ENCODE measurements at places on chromosomes 6 and 20.

DNA sequence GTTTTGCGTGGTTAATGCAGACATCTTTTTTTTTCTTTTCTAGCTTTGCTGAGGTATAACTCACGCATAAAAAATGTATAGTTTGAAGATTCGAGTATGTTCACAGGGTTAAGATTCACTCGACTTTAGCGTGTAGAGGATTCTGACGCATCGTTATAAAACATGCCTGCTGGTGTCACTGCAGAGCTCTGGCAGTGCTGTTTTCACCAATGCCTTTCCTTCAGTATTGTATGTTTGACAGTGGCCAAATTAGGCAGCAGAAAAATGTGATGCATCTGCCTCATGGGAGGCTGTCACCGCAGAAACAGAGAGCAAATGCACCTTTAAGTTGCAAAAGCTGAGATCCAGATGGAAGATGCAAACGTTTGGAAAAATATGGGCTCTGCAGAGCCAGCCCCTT lies 18.0 kb upstream of the SIRPB2 start:
- no peak for DNase-seq

GRCh38 chr6:107735906-107736635 lies 88.0 kb downstream of the SCML4 start:
- DNase-seq: no peak

GRCh38 chr6:146305951-146306350 lies 237.7 kb upstream of the RAB32 start:
- no peak for DNase-seq

GRCh38 chr6:17673543-17674254 lies 33.0 kb downstream of the NUP153 start:
- no peak for DNase-seq

GRCh38 chr6:147390909-147391536 lies 117.5 kb upstream of the SAMD5 start:
- no peak for DNase-seq

DNA sequence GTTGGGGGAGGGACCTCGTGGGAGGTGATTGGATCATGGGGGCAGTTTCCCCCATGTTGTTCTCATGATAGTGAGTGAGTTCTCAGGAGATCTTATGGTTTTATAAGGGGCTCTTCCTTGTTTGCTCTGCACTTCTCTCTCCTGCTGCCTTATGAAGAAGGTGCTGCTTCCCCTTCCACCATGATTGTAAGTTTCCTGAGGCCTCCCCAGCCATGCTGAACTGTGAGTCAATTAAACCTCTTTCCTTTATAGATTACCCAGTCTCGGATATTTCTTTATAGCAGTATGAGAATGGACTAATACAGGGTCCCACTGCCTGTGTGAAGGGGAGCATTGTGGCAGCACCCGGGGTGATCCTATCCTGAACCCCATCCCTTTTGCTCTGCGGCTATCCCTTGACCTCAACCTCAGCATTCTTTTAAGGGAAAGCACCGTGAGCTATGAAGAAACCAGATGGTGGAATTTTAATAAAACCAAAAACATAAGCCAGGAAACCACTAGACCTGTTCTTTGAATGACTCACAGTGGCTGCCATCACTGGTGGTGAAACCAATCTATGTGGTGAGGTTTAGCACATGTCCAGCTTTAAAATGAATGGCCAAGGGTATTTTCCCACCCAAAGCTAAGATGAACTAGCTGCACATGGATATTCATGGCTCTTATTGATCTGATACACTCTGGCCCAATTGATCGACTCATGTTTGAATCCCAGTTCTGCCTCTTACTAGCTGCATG lies 62.2 kb downstream of the ZDHHC14 start:
- DNase-seq: no peak

DNA sequence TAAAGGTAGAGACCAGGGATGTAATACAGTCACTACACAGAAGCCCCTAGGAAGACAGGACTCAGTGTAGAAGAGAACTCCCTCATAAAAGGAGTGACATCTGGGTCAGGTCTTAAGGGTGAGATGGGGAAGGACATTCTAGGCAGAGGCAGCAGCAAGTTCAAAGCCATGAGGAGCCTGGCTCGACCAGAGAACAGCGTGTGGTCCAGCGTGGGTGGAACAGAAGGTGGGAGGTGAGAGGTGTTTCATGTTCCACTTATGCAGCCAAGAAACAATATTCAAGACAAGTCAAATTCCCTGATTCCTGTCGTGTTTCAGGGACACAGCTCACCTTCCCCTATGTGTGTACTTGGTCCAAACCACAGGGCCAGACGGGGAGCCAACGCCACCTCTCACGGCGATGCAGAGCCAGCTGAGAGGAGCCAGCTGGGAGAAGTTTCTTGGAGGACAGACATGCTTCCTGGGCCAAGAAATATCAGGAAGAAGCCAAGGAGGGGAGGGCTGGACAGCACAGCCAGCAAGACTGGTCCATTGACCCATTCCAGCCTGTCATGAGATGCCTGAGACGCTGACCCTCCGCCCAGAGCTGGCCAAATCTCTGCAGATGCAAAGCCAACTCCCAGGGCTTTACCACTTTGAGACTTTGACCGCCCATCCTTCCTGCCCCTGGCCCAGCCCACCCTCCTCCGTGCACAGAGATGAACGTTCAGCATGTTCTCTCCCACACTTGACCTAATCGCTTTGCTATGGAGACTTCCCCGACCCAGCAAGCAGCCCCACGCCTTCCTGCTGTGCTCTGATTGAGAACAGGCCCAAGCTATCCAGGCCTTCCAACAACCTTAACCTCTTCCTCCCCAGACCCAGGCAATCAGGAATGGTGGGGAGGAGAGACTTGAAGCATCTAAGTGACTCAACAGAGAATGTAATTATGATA lies 113.8 kb downstream of the PRND start:
- DNase-seq: no peak

GRCh38 chr6:52538901-52539354 lies 37.9 kb downstream of the TRAM2 start:
- DNase-seq: no peak

GRCh38 chr6:168716581-168716980 lies 275.6 kb downstream of the SMOC2 start:
- no peak for DNase-seq

GRCh38 chr20:23190557-23190956 lies 104.4 kb upstream of the CD93 start:
- no peak for DNase-seq

GRCh38 chr6:56255349-56255748 lies 8.0 kb upstream of the COL21A1 start:
- DNase-seq: no peak

DNA sequence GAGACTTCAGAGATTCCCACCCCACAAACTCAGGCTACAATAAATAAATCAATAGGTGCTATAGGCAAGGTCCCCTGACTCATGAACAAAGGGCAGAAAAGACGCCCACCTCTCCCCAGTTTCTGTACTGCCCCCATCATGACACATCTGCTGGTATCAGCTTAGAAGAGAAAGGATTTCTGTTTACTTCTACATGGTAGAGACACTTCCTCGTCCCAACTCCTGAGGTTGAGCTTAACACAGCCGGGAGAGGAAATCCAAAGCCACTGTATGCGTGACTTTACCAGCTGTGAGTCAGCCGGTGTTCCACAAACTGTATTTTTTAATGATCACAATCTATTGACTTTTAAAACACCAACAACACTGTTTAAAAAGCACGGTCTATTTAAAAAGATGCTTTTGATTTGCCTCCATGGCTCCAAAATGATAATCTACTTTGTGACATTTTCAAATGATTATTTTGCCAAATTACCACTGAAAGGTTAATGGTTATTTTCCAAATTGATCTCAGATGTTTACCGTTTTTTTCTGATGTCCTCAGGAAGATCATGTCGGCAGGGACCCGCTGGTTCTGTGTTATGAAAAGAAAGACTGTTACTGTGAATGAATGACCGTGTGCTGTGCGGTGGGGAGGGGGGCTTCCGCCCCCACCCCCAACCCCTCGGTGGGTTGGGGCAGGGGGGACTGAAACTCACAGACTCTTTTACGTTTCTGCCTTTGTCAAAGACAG lies 72.5 kb downstream of the ATP9A start:
- no peak for DNase-seq

GRCh38 chr6:91330896-91331295 lies 744.0 kb upstream of the MAP3K7 start:
- DNase-seq: no peak

- no peak for DNase-seq
These were observed 17.5 kb upstream of the CEP85L start for GRCh38 chr6:118668761-118669385.

- no peak for DNase-seq
These were observed 559.9 kb downstream of the EPM2A start for GRCh38 chr6:145175470-145175869.

DNA sequence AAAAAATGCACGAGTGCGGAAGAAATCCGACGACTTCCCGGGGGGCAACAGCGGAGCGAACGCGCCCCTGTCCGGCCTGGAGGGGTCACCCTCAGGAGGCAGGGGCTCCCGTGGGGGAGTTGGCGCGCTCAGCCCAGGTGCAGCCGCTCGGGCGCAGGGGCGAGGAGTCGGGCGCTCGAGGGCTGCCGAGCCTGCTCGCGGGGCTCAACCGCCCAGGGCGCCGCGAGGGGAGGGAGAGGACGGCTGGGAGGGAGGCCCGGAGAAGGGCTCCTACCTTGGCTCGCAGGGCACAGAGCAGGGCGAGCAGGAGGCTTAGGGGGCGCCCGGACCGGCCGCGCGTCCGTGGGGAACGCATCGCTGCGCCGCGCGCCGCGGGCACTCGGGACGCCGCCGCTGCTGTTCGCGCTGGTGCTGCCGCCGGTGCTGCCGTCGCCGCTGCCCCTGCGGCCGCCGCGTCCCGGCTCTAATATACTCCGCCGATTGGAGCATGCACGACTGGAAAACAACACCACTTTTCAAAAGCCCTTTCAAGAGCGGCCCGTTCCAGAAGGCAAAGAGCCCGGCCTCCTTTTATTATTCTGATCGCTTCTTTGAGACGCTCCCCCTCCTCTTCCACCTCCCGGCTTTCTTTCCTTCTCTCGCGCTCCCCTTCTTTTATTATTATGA lies 490 bp downstream of the JAG1 start:
- DNase-seq: no peak

DNA sequence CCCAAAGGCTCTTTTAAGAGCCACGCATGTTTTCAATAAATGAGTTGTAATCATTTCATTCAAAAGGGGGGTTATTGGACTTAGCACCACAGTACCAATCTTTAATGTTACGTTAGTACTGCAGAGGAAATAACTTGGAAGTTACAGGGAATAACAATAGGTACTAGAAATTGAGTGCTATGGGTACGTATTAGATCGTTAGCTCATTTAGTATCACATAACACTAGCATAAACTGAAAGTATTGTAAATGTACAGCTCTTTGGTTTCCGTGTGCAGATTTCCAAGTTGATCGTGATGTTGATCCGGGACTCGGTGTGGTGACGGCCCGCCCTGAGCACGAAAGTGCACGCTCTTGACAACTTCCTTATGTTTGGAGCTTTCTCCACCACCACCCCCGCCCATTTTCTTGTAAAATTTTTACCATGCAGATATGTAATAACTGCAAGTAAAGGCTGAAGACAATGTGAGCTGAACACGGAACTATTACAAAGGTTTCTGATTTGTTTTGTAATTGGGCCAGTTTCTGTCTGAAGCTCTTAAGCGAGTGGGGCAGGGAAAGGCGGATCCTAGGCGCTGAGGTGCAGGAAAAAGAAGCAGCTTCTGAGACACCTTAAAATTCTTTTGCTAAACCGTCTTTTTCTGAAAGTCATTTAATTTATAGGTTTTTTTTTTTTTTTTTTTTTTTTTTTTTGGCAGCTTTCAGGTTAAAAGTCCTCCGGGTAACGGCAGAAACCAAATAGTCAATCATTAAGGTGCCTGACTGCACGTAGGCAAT lies 71.5 kb downstream of the HFE start:
- DNase-seq: peak; percentile 55

- DNase-seq: peak; percentile 84
These were observed at the start of gene TAPBP for GRCh38 chr6:33313709-33314514. TSS of gene TAPBP (minus strand) at chr6:33314078. CDS start at chr6:33314041, 37 bp downstream.

DNA sequence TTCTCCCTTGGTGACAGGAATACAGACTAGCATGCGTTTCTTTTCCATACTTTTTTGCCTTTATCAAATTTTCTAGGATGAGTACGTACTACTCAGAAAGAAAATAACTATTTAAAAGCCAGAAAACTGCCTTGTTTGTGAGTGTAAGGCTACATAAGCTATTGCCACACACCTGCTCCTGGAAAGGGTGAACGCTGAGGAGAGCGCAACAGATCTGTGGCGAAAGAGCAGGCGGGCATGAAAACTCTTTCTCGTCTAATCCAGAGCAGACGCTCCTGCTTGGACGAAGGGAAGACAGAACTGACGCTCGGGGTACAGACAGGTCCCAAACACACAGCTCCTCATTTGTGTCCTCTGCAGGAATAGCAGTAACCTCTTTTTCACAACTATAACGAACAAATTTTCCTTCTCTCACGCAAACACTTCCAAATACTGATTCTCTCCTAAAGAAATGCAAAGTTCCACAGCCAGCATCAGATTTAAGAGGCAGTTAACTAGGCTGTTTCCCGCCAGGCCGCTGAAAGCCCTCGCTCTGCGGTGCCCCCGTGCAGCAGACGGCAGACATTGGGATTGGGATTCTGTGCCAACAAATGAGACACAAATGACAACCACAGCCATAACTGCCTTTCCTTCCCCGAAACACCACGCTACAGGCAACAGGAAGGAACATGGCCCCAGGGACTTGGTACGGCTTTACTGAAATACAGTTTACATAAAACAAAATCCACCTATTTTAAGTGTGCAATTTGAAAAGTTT lies 20.0 kb downstream of the TAF4 start:
- DNase-seq: no peak

- DNase-seq: no peak
These were observed 5.5 kb downstream of the BMP7 start for GRCh38 chr20:57260934-57261333.

- DNase-seq: no peak
These were observed 21.6 kb downstream of the MOCS3 start for GRCh38 chr20:50980071-50980681.

DNA sequence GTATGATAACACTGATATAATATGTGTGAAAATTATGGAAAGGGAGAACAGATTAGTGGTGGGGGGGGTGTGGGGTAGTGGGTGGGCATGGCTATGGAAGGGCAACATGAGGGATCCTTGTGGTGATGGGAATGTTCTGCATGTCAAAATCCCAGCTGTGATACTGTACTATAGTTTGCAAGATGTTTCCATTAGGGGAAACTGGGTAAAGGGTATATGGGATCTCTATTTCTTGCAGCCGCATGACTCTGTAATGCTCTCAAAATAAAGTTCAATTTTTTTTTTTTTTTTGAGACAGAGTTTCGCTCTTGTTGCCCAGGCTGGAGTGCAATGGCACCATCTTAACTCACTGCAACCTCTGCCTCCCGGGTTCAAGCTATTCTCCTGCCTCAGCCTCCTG lies 14.3 kb downstream of the ZBTB2 start:
- DNase-seq: no peak

Measured in effector CD4-positive, alpha-beta T cell (primary cell).